Hepatic stellate cell (primary cell): ENCODE measurements at places on chromosomes 11 and 22.

- peak; percentile 52 for DNase-seq
Measured at GRCh38 chr11:72975778-72976521, 161.7 kb downstream of the ATG16L2 start.

GRCh38 chr11:61352038-61352437 lies 9.6 kb downstream of the CYB561A3 start:
- DNase-seq: no peak

- peak; percentile 24 for DNase-seq
Measured at GRCh38 chr11:35214792-35215193, 75.8 kb downstream of the CD44 start.

- no peak for DNase-seq
Measured at GRCh38 chr11:39681428-39681827, 1778.0 kb downstream of the LRRC4C start.

DNA sequence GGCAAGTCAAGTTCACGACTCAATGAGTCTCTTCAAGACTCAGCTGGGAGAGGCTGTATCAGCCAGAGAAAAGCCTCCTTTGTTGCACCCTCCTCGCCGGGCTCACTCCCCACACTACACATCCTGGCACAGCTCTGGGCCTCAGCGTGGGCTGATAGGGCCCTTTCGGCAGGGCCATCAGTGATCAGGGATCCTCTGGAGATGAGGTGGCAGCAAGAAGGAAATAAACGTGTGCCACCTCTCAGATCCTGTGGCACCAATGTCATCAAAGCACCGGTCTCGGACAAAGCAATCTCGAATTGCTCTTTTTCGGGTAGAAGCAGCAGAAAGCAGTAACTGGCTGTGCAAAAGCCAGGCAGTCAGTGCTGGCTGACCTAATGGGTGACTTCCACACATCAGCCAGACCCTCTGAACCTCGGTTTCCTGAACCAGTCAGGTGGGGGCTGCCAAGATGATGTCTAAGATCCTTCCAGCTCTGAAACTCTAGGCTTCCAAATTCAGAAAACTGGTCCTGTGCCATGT lies 2.1 kb downstream of the EHD1 start:
- DNase-seq: no peak
